ENCODE measurements at places on chromosomes 2 and 18.

GRCh38 chr2:2157400-2157799 is 173.7 kb downstream of the MYT1L start:
- no peak for DNase-seq

DNA sequence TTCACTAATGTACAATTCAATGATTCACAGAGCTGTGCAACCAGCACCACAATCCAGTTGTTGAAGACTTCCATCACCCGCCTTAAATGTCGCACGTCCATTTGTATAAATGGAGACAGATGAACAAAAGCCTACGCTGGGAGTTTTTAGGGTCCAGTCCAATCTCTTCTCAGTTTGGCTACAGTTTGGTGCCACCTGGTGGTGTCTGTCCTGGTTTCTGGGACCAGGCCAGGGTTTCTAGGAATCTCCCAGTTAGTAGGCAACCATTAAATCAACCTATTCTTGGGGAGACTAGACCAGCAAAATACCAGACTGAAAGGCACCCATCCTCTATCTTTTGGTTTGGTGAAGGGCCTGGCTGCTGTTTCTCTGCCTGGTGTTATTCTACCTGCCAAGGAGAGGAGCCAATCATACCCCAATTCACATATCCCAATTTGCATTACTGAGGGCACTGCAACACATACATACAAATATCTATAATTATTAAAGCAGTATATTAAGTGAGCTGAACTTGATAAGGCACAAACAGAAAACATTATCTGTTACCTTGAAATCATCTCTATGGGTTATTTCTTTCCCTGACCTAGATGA is 3.2 kb upstream of the DDX1 start:
- peak; percentile 49 for DNase-seq

DNA sequence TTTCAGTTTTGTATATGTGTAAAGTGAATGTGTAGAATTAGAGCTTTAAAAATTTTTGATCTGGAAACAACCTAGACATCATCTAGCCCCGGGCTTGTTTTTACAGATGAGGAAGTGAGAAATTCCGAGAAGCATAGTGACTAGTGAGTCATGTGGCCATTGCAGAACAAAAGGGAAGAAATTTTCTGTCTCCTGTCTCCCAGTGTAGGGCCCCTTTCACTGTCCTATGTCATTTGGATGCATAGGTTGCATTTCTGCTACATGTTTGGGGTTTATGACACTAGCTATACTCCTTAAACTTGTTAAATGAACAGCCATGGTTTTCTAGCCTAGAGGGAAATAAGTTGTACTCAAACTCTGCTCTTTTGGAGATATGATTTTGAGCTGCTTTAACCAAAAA is 84.6 kb downstream of the PLCL1 start:
- peak; percentile 95 for DNase-seq

GRCh38 chr2:86352137-86352726 is 14.8 kb upstream of the REEP1 start:
- no peak for DNase-seq

GRCh38 chr2:36489281-36489680 is 108.7 kb downstream of the FEZ2 start:
- DNase-seq, result no peak

DNA sequence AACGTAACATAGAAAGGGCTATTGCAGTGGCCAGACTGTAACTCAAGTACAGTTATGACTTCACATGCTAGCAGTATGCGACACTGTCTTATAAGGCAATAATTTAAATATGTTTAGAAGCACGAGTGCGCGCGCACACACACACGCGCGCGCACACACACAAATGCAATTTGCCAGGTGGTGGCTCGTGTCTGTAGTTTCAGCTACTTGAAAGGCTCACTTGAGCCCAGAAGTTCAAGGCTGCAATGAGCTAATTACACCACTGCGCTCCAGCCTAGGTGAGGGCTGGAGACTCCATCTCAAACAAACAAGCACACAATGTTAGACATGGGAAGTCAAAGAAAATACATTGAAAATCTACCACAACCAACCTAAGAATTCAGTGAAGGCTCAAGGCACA is 103.7 kb downstream of the USP34 start:
- no peak for DNase-seq

GRCh38 chr2:150211164-150211631 is 276.3 kb downstream of the RND3 start:
- no peak for DNase-seq

DNA sequence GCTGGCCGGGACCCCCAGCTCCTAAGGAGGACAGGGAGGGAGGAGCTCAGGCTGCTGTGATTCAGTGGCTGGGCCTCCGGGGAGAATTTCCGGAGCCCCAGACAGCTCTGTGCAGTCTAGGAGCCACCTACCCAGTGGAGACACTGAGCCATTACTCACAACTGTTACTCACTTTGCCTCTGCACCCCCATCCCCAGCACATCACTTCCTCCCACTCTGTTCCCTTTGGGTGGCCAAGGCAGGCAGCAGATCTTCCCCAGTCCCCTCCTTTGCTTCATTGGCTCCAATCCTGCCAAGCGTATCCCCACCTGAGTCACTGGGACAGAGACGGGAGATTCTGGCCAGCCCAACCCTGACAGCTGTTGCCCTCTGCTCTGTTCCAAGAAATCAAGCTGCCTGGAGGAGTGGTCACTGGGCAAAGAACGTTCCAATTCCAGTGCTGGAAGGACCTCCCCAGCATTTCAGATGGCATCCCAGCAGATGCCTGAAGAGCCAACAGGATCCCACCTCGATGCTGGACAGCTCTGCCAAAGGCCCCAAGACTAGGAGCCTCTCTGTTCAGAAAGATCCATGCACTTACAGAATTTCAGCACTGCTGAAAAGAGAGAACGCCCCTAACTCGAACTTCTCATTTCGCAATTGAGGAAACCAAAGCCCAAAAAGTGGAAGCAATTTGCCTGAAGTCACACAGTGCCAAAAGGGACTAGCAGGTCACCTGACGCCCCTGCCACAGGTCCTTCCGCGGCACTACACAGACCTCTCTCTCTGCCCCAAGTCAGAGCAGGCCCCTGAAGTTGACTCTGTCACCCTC is 68.3 kb downstream of the TNS1 start:
- peak; percentile 93 for DNase-seq

DNA sequence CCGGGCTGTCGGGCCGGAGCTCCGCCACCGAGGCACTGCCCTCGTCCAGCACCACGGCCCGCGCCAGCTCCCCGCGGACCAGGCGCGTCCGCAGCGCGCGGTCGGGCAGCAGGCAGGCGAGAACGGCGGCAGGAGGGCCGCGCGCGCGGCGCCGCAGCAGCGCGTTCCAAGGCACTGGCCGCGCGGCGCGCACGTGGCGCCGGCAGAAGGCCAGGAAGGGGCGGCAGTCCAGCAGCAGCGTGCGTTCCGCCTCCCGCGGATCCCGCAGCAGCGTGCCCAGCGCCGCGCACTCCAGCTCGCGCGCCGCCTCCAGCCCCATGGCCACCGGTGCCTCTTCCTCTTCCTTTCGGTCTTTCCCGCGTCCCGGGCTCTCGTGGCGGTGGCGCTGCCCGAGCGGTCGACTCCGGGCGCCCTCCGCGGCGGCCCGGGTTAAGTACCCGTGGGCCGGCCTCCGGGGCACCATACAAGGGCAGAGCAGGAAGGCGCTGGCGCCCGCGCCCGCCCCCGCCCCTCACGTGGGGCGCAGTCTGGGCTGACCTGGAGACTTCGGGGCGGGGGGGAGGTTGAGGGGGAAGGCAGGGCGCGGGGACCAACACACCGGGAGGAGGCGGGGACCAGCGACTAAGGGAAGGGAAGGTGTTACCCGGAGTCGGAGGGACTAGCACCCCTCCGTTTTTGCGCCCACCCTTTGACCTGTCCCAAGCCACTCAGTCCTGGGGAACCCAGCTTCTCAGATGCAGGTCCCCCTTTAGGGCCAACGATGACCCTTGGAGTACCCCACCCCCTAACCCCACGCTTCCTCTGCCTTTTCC is at the start of gene DUSP2:
Gene DUSP2, minus strand, starts transcription at position 405 of the 812 bp plus-strand sequence. Its CDS starts 86 bp downstream, at position 319.
- DNase-seq, result peak; percentile 86

- no peak for DNase-seq
Observed at GRCh38 chr2:218073185-218073584, 4.1 kb downstream of the RUFY4 start.
